ENCODE measurements at places on chromosomes 1 and 21. TPM values are rescaled to one million over a fixed set of nuclear protein-coding genes. Genes with fewer than 3 reads are reported as not detected.
A peak's percentile ranks its signal among the peaks of the same experiment; 100 is the strongest.

The CNKSR1 gene
- polyA plus RNA-seq: 4.2 TPM

The ALPL gene
- 3.0 TPM for polyA plus RNA-seq

DNA sequence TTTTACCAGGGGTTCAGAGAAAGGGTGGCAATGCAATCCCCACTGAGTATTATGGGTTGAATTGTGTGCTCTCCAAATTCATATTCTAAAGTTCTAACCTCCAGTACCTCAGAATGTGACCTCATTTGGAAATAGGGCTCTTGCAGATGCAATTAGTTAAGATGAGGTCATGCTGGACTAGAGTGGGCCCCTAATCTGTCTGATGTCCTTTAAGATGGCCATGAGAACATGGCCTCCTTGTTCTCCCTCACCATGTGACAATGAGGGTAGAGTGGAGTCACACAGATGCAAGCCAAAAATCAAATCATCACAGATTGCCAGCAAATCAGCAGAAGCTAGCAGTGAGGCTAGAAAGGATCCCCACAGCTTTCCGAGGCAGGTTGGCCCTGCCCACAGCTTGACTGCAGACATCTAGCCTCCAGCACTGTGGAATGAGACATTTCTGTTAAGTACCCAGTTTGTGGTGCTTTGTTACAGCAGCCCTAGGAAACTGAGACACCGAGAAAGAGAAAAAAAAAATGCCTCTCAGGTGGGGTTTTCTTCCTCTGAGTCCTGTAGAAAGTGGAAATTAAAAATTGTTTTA is 25.5 kb upstream of the CREG1 start:
- DNase-seq: no peak

DNA sequence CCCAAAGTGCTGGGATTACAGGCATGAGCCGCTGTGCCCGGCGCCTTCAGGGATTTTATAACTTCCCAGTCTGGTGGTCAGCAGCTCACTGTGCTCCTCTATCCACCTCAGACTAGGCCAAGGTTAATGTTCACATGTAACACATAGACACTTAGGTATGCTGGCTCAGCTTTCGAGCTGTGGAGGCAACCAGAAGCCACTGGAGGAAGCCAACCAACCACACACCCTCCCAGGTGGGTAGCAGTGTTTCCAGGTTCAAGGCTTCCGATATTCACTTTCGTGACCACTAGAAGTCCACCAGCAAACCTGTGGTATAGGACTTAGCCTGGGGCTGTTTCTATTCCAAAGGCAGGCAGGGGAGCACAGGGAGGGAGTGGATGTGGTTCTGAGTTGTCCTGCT is 255.9 kb upstream of the KIAA0040 start:
- DNase-seq: no peak

DNA sequence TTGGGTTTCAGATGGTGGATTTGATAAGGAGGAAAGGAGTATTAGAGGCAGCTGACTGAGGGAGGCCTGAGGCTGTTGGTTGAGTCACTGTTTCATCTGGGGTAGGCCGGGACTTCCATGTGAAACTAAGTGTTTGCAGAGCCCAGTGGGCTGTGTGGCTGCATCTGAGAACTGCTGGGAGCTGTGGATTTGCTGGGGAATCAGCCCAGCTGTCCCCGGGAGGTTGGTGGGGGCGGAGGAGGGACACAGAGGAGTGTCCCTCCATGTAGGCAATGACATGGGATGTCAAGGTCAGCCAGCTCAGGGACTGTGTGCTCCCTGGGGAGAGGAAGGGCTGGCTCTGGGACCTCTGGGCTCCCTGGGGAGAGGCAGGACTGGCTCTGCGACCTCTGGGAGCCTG is 36.4 kb downstream of the SLC2A7 start:
- DNase-seq: no peak

DNA sequence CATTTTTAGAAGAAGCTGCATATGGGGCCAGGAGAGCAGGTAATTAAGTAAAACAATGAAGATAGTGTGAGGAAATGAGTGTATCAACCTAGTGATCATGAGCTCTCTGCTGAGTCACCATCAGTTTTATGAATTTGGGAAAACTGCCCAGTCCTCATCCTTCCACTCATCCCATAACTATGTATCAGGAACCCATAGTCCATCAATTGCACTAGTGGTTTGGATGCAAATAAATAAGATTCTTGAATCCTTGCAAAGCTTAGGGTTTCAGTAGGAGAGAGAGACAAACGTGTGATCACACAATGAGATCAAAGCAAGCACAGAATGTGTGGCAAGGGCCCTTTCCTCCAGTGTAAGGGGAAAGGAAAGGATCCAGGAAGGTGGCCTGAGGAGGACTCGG is 145.6 kb downstream of the ZZZ3 start:
- DNase-seq: no peak

The DCST1 gene
- 0.09 TPM for polyA plus RNA-seq

The SLC6A9 gene
- polyA plus RNA-seq: 3.2 TPM

DNA sequence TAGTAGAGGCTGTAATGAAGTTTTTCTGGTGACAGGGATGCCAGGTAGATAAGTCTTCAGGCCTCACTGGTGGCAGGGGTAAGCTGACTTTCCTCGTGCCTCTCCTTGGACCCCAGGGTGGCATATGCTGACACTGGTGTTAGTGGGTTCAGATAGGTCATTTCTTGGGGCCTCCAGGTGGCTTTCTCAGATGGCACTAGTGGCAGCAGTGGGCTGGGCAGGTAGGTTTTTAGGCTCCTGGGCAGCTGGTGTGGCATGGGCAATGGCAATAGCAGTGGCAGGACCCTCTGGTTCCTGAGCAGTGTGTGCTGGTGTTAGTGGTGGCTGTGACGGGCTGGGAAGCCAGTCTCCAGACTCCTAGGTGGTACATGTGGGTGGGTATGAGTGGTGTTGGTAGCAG is 140.3 kb downstream of the PTBP2 start:
- DNase-seq: no peak

- DNase-seq: no peak
Observed at GRCh38 chr21:32770871-32771523, 558 bp downstream of the PAXBP1 start.

- no peak for DNase-seq
Observed at GRCh38 chr1:37239225-37239740, 205.0 kb upstream of the GRIK3 start.

DNA sequence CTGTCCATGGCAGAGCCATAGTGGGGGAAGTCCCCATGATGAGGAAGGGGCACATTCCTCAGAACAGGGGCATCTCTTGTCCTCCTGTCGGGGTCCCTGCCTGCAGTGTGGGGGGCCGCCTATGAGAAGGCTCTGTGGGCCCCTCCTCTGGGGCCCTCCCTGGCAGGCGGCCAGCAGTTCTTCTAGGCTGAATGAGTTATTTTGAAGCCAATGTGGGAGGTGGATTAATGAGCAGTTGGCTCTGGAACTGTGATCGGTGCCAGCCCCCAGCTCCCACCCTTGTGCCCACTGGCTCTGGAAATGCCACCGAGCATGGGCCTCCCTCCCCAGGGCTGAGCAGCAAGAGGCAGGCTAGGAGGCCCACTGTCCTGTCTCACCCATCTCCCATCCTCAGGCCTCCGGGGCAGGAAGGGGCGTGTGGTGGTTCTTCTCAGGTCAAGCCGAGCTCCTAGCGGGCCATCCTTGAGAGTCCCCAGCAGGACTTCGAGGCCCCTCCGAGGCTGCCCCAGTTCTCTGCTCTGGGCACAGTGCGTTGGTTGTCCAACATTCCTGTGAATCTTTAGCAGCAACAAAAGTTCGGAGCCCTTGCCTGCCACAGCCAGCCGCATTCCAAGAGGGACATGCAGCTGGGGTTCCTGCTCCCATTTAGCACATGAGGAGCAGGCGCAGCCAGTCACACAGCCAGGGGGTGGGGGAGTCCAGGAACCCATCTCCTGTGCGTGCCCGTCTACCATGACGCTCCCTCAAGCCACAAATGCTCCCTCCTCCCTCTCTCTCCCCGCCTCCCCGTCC is 57.2 kb downstream of the EDN2 start:
- DNase-seq: no peak

GRCh38 chr1:241924080-241924808 is 33.3 kb upstream of the BECN2 start:
- no peak for DNase-seq

The CCDC27 gene
- 0.19 TPM for polyA plus RNA-seq

DNA sequence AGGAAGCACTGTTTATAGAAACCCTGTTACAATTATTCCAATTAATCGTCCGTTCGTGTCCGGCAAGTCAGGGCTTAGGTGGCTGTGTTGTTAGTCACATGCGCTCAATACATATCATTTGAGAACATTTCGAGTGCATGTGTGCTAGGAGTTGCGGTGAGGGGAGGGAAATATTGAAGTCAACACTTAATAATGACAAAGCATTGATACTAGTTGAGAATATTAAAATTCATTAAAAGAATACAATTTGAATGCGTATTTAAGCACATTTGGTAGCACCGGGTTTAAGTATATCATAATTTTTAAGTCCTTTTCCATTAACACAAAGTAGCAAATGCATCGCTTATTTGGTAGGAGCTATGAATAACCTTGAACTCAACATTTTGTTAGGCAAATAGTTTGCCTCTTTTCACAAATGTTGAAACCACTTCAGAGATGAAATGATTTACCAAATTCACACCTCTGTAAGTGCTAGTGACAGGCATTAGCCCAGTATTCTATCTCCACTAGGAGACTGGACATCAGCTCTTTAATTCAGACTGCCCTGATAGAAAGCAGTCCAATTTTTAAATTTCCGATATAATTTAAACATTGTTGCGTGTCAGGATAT is 1.1 kb upstream of the SERBP1 start:
- no peak for DNase-seq

The CD84 gene
- polyA plus RNA-seq: 1.5 TPM

DNA sequence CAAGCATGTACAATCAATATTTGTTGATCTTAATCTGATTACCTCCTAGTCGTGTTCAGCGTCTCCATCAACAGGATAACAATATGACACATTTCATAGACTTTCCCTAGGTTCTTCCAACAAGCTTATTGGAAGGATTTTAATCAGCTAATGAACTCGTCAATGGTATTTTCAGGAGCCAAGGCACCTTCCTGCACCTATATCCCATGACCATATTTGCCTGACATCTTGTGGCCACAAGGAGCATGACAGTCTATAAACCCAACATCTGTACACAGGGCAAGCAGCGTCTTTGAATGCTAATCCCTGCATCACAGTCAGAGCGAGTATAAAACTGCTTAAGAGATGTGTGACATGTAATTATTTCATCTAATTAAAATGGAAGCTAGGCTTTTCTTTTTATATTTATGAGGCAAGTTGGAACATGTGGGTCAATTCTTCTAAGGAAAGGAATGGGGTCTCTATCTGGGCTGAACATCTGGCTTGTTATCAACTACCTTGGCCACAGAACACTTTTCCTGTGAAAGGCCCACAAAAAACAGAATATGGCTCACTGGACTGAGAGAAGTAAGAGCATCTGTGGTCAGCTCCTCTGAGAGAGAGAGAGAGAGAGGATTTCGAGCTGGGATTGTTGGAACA is 388.8 kb downstream of the NTNG1 start:
- DNase-seq: peak; percentile 48

- DNase-seq: no peak
Observed at GRCh38 chr1:33099290-33100118, 18.6 kb downstream of the AZIN2 start.

GRCh38 chr1:39529901-39530535 is 38.6 kb downstream of the BMP8A start:
- DNase-seq: no peak

DNA sequence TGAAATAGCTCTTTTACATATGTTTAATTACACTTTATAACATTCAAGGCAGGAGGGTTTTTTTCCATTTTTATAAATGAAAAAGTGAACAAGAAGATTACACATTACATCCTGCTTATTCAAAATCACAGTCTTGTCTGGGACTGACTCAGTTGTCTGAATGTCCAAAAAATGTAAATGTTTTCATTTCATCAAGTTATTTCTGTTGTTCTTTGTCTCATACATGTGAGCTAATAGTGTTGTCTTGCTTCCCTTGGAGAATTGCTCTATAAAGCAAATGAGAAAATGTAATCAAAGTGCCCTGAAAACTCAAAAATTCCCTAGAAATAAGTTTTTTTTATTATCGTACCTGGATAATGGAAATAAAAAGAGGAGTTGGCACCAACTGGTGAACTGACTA is 242.9 kb downstream of the GRIK1 start:
- no peak for DNase-seq

GRCh38 chr1:116923421-116923820 is 13.7 kb downstream of the PTGFRN start:
- no peak for DNase-seq

The MOV10 gene
- 58.5 TPM for polyA plus RNA-seq

DNA sequence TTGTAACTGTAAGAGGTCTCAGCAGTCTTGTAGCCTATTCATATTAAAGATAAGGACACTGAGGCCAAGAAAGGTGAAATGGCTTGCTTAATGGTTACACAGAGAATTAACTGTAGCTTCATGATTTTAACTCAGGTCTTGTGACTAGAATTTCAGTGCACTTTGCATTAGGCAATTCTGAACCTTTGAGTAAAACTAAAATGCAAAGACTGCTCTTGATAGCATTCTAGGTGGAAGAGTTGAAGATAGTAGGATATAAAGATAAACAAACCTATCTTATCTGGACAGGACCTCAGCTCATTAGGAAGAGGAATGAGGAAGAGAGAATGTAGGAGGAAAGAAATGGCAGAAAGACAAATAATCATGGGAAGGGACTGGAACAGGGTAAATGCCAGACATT is 68.6 kb upstream of the RGL1 start:
- no peak for DNase-seq

The S100B gene
- polyA plus RNA-seq: 9.2 TPM

DNA sequence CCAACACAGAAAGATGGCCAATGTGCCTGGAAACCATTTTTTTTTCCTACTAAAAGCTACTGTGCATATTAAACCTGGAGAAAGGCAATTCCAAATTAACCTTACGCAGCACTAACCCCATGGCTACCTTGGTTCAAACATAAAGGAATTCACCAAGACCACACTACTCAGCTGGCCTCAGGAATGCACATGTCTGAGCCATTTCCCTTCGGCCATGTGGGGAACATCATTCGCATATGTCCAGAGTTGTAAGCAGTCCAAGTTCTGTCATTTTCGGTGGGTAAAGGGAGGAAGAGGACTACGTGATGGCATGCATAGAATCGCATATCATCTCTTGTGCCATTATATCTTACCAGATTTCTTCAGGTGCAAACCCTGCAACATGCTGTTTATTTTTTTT is 175.4 kb downstream of the NTMT2 start:
- DNase-seq: no peak

DNA sequence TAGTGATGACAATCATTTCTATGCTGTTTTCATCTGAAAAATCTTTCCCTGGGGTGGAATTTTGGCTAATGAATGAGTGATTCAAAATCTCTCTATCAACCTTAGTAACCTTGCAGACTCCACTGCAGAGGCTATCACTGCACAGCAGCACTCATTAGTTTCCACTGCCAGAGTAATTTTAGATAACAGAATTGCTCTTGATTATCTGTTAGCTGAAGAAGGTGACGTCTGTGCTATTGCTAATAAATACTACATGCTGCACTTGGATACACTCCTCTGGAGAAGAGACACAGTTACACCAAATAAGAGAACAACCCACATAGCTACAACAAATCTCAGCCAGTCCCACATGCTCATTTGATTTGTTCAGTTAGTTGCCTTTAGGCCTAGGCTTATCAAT is 1348.4 kb downstream of the NCAM2 start:
- no peak for DNase-seq

DNA sequence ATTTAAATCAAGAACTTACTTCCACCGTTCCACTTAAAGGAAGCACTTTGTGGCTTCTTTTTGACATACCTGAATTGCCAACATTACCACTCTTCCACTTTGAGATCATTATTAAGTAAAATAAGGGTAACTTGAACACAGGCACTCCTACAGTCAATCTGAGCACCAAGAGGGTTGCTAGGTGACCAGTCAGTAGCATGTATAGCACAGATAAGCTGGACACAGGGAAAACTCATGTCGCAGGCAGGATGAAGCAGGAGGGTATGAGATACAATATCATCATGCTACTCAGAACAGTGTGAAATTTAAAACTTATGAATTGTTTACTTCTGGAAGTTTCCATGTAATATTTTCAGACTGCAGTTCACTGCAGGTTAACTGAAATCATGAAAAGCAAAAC is 47.0 kb upstream of the RAP1GAP start:
- DNase-seq: no peak

Data from forelimb muscle (tissue), 1 donor.